Stimulated activated CD8-positive, alpha-beta memory T cell treated with anti-CD3 and anti-CD28 coated beads, Interleukin-7, amount 100 ng/mL, for 1 hour (primary cell): ENCODE measurements at places on chromosomes 3 and 15.

GRCh38 chr15:76983590-76984375, 11.1 kb upstream of the PSTPIP1 start:
- no peak for DNase-seq

GRCh38 chr3:134659391-134660045, 8.7 kb upstream of the KY start:
- DNase-seq = no peak

GRCh38 chr3:10310578-10310977, 10.3 kb downstream of the SEC13 start:
- no peak for DNase-seq

DNA sequence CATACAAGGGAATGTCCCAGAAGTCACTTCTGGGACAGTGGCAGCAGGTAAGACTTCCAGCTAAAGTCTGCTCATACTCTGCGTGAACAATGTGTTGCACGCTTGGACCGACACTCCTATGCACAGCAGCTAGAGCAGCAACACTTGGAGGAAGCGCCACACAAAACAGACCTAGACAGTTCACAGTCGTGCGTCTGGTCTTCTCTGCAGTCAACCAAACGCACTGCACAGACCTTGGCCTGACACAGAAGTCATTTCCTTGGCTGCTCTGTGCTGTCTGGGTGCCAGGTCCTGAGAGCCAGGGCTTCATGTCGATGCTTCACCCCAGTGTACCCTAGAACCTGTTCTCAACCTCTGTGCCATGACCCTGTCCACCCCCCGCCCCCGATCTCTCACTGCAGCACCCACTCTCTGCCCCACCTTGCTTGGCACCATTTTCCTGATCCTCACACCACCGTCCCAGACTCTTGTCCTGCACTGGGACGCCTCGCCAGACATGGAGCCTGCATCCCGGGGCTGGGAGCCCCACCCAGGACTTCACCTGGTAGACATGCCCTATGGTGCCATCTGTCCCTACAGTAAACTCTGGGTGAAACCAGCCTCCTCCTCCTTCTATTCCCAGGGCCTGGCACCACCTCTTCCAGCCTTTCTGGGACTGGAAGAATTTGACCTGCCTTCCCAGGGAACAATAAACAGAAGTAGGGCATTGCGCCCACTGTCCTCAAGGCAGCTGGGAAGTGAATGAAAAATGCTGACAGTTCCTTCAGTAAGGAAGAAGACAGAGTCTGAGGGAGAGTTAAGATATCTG, 3.1 kb downstream of the ATP10A start:
- no peak for DNase-seq

- no peak for DNase-seq
Measured at GRCh38 chr3:32930161-32930560, 21.3 kb upstream of the CCR4 start.

- no peak for DNase-seq
Measured at GRCh38 chr3:64805978-64806377, 118.2 kb upstream of the ADAMTS9 start.

GRCh38 chr3:171190668-171191067, 164.1 kb upstream of the SLC2A2 start:
- DNase-seq = no peak

DNA sequence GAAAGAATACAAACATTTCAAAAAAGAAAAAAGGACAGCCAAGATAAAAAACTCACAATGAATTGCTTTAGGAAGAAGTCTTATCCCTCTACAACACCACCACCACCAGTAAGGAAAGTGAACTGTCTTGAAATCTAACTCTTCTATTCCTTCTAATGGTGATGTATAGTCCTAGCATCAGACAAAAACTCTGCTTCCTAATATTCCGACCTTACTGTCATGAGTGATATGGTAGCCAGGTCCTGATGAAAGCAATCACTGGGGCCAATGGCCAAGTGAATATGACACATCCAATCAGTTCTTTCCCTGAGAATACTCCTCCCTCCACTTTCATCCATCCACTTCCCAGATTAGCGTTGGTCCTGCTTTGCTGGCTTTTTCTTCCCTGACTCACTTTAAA, 14.8 kb downstream of the GK5 start:
- no peak for DNase-seq

- no peak for DNase-seq
Measured at GRCh38 chr15:80405970-80406369, 1.8 kb downstream of the ARNT2 start.

DNA sequence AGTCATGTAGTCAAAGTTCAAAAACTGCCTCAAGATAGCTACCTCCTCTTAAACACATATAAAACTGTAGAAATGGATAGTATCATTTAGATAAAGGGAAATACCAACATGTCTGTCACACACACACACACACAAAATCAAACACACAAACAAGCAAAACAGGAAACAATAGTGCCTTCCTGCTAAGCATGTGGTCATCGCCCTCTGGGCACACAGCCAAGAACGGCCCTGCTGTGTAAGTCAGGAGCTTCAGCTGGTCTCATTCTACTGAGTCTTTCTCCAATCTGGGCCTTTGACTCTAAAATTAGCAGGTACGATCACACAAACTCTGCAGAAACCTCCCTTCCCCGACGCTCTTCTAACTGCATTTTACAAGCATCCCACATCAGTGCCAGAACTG, 272.2 kb upstream of the CHRNA7 start:
- no peak for DNase-seq

DNA sequence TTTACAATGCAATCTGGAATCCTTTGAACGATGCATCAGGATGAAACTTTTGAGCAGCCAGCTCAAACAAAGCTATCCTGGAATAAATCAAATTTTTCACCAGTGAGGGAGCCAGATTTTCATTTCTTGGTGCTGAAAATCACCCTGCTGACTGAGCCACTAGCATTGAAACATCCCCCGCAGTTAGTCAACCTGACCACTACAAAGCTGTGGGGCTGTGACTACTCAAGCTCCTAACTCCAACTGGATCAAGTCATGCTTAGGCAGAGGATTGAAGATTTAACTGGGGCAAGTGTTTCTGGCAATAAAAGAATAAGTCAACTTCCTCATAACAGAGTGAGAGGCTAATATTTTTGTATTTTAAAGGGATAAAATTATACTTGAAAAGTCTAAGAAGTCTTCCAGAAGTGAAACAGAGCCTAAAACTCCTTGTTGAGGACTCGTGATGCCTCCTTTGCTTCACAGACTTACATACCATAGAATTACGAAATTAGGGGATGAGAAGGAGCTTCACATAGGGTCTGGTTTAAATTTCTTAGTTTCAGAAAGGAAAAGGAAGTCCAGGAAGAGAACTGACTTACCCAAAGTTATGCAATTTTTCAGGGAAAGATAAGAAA, 177.8 kb downstream of the SERPINI1 start:
- no peak for DNase-seq

DNA sequence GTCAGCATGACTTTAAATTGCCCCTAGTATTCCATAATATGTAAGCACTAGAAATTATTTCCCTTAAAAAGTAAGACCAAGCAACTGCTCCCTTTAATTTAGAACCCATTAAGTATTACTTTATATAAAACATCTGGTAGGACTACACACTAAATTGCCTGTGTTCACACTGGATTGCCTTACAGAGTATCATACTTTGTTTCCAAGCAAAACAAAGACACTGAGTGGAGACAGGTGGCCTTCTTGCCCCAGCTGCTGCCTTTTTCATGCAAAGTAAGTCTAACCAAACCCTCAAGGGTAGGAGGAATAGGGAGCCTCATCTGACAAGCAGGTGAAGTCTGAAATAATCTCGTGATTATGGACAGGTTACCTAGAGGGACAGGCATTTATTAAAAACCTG, 87.3 kb downstream of the PEX5L start:
- no peak for DNase-seq

GRCh38 chr3:32945136-32945535, 6.3 kb upstream of the CCR4 start:
- no peak for DNase-seq
